ENCODE measurements at places on chromosomes 6 and 20.
A peak's percentile ranks its signal among the peaks of the same experiment; 100 is the strongest.

DNA sequence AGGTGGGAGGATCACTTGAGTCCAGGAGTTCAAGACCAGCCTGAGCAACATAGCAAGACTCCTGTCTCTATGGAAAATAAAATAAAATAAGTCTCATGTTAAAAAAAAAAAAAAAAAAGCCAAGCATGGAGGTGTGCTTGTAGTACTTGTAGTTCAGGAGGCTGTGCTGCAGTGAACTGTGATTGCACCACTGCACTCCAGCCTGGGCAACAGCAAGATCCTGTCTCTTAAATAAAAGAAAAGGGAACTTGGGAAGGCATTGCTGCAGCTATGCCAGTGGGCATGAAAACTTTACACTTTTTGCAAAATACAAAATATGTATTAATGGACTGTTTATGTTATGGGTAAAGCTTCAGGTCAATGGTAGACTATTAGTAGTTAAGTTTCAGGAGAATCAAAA lies 37.5 kb upstream of the REV3L start:
- no peak for DNase-seq

DNA sequence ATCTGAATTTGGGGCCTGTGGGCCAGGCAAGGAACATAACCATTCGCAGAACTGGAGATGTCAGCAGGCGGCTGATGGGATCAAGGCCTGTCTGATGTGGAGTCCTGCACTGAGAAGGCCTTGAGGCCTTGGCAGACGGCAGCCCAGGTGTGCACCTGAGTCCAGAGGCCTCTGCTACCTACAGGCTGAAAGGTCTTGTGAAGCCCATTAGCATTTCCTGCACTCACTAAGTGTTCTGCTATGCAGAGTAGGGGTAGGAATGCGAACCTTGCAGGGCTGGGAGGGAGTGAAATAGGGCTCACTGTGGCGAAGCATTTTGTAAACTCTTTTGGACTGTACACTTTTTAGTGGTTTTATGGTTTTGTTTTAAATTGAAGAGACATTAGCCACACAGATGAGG lies 48.3 kb upstream of the RNF24 start:
- DNase-seq: no peak

- DNase-seq: no peak
These were observed 2.5 kb downstream of the SRMS start for GRCh38 chr20:63544958-63545516.

- peak; percentile 64 for DNase-seq
These were observed 82.4 kb upstream of the TAB2 start for GRCh38 chr6:149235130-149235561.

- no peak for DNase-seq
These were observed 44.0 kb downstream of the GABRR2 start for GRCh38 chr6:89270951-89271721.

DNA sequence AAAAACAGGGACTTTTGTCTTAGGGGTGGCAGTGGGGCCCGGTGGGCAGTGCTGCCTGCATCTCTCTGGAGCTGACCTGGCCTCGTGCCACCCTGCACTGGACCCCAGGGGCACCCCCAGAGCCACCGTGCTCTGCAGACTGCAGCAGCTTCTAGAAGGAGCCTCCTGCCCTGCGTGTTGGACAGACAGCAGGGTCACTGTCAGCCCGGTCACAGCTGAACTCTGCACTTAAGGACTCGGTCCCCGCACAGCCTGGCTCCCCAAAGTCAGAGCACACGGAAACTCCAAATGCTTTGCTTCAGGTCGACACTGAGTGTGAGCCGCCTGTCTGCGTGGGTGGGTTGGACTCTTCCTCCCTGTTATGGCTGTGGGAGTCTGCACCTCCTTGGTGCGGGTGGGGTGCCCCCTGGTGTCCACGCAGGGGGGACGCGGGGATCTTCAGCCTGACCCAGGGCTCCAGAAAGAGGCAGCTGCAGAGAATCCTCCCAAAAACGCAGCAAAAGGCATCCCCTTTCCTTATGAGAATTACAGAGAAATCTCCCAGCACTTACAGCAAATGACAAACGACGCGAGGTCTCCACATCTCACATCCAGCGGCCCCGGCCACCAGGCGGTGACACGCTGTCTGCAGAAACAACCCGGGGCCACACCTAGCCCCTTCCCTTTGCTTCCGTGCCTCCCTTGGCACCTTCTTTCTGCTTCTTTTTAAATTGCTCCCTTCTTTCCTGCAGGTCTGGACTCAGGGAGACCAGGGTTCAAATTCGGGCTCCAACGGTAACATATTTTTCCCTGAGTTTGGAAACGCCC lies 36.3 kb upstream of the DACT2 start:
- DNase-seq: peak; percentile 84

- DNase-seq: no peak
These were observed 227.7 kb upstream of the TSHZ2 start for GRCh38 chr20:52744441-52744840.

Data from A673 (cell line).